ENCODE measurements at places on chromosomes 16 and 17.

DNA sequence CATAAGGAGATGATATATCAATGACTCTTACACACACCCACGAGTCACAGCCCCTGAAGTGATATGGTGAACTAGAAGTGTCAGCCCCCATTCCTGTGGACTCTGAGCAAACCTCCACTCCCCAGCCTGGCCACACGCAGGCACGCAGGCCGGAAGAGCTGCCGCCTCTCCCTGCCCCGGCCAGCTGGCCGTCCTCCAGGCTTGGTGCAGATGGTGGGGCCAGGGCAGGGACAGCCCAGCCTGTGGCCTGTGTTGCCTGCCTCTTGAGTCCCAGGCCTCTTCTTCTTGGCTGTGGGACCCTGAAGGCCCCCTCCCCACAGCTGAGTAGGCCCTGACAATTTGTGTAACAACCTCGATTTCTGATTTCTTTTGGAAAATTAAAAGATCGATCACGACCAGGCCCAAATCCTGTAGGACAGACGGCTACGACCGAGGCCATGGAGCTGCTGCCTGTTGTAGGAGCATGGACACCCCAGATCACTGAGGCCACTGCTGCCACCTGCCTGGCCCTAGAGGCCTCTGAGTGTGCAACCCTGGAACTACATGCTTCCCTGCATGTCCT, 10.0 kb upstream of the MPRIP start:
- no peak for DNase-seq

- no peak for DNase-seq
Observed at GRCh38 chr17:15891318-15891717, 53.6 kb upstream of the ADORA2B start.

DNA sequence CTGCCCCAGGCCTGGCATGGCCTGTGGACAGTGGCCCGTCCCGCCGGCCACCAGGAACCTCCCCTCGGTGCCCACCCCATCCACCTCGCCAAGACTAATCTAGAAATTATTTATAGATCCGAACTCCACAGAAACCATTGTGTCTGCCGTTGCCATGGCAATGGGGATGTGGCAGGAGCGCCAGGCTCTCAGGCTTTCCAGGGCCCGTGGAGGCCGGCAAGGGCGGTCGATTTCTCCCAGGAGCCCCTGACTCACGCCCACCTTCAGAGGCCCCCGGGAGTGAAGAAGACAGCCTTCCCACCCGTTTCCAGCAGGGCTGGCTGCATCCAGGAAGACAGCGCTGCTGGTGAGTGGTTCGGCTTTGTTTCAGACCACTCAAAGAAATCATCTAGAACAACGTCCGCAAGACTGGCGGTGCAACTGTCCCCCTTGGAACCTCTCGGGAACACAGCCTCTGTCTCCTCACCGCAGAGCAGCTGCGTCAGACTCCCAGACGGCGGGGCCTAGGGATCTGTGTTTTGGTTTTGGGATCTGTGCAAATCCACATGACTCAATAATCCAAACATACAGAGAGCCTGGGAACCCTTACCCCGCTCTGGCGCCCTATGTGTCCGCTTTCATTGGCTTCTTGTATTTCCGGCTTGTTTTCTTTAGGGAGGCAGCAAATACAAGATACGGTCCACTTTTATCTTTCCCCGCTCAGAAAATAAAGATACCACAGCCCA, 48.5 kb upstream of the ZCCHC14 start:
- DNase-seq, result no peak

DNA sequence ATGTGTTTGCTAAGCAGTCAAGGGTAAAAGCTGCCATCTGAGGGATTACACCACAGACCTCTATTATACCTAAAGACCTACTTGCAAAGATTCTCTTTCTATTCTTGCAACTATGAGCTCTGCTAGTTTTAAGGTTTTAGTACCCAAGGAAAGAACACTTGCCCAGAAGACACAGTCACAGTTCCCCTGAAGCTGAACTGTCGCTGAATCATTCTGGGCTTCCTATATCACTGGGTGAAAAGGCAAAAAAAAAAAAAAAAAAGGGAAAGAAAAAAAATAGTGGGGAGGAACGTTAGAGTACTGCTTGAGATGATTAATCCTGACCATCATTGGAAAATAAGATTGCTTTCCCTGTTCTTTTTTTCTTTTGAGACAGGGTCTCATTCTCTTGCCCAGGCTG, 37.9 kb downstream of the LYRM1 start:
- DNase-seq, result no peak

DNA sequence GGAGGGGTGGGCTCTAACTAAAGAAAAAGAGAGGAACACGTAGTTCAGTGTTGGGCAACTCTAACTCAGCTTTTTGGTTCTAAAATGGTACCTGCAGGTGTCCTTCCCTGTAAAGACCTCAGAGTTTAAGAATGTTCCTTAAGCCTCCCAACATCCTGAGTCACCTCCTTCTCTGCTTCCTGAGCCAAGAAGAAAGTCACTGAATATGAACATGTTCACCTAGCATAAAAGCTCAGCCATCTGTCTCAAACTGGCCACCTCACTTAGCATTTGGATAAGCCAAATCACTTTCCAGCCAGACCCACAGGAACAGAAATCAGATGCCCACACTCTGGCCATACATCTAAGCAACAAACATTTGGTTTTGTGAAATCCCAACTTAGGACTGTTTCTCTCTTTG, 3.7 kb downstream of the TMEM98 start:
- no peak for DNase-seq

DNA sequence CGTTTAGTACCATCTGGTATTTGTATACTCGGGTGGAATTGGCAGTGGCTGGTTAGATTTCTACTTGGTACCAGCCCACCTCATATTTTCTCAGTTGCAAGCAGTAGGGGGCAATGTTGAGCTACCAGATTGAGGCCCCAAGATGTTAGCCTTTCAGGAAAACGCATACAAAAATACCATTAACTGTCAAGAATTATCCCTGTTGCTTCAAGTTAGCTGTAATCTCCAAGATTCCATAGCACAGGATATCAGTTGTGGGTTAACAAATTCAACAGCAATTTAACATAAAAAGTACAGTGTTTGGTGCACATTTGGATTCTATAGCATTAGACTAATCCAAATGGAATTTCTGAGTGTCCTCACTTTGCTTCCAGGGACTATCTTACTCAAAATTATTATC, 188.2 kb downstream of the FTO start:
- DNase-seq, result peak; percentile 48

GRCh38 chr16:10972108-10972818, 27.9 kb downstream of the CLEC16A start:
- no peak for DNase-seq

GRCh38 chr17:41724476-41725050, 9.9 kb downstream of the HAP1 start:
- DNase-seq, result no peak

GRCh38 chr16:56874800-56875199, 9.8 kb downstream of the SLC12A3 start:
- no peak for DNase-seq

DNA sequence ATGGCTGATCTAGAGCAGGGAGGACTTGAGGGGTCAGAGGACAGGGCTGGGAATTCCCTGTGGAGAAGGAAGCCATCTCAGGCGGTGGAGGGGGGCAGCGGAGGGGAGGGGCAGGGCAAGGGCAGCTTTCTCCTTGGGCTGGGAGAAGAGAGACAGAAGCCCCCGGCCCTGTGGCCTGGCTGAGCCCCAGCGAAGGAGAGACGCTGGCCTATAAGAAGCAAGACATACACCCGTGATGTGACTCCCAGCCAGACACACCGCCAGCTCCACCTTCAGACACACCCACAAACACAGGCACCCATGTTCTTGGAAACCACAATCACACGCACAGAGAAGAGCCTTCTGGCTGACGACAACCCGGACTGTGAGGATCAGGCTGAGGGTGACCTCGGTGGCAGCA, 10.0 kb downstream of the TRPV3 start:
- DNase-seq, result no peak

DNA sequence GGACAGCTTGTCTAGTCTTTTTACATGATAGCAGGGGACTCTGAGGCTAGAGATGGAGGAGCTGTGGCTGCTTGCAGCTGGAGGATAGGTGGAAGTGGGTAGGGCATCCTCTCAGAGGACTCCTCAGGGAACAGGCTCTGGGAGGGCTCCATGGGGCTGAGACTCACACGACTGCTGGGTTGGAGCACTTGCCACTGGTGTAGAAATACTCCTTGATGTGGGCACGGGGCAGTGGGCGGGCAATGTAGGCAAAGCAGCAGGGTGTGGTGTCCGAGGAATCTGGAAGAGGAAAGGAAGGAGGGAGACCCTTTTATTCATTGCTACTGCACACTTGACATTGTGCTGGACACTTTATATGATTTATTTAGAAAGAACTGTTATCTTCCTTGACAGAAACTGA, 1.8 kb downstream of the CCL5 start:
- no peak for DNase-seq

DNA sequence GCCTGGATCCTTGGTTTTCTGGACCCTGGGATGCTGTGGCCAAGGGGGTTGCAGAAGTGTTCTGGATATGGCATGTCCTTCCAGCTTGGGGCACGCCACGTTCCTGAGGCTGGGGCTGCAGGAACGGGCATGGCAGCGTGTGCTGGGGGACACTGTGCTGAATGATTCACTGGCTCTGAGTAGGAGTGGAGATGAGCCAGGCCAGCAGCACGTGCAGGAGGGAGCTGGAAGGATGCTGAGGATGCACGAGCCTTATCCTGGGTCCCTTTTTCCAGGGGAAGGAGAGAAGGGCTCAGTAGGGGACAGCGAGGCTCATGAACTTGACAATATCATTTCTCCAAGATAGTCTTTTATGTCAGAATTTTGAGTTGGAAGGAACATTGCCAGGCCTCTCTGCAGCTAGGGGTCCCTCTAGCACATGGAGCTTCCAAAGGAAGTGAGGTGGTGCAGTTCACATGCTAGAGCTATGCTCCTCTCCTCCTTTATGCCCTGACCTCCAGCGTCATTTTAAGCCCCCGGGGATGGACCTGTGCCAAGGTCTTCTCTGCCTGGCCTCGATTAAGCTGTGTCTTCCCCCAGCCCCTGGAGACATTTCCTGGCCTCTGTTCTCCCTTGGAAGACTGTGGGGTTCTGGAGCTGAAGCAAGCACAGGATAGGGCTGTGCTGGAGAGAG, 125.9 kb downstream of the OR1D5 start:
- no peak for DNase-seq

- no peak for DNase-seq
Observed at GRCh38 chr16:85329059-85329812, 217.0 kb upstream of the CIBAR2 start.

DNA sequence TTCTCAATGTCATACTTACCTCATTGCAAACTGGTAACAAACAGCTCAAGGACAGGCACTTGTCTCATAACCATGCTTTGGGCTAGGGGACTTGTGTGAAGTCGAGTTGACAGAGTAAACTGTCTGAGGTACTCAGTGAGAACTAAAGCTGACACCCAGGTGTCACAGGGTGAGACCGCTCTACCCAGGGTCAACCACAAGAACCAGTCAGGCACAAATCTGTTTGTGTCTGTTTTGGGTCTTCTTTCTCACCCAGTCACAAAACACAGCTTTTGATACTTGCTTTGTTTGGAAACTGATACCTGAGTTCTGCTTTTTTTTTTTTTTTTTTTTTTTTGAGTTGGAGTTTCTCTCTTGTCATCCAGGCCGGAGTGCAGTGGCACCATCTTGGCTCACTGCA, 161.1 kb downstream of the STX8 start:
- DNase-seq, result no peak

DNA sequence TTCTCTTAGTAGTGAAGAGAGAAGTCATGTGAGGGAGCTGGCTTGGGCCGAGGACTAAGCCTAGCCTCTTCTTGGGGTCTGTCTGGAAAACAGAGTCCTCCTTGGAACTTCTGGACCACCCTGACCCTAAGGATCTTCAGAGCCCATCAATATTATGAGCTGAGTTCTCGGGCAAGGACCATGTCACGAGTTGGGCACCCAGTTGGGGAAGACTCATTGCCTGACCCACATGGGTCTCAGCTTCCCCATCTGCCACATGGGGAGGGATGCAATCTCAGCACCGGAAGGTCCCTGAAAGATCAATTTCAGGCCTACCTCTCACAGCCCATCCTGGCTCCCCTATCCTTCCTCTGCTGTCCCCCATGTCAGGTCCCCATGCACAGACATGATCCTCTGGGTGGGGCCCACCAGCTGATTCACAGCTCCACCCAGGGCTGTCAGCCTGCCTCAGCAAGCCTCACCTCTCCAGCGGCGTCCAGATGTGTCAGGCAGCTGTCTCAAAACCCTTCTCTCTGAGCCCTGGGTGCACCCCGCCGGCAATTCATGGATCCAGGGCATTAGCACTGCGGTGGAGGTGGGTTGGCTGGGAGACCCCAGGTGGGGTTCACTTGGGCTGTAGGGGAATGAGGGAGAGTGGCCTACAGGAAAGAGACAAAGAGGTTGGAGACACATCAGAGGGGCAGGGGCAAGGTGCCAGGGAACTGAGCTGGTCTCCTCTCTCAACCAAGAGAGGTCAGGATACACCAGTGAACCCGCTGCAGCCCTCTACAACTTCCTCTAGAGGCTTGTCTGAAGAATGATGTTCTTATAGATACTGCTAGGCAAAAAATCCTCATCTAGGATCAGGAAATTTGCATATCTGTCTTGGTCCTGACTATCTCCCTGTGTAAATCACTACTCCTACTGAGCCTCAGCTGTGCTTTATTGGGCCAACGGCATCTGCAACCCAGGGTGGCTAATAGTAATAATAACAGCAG, 1.8 kb downstream of the NLRP1 start:
- DNase-seq, result no peak

- no peak for DNase-seq
Observed at GRCh38 chr16:74092336-74092735, 204.3 kb upstream of the PSMD7 start.

DNA sequence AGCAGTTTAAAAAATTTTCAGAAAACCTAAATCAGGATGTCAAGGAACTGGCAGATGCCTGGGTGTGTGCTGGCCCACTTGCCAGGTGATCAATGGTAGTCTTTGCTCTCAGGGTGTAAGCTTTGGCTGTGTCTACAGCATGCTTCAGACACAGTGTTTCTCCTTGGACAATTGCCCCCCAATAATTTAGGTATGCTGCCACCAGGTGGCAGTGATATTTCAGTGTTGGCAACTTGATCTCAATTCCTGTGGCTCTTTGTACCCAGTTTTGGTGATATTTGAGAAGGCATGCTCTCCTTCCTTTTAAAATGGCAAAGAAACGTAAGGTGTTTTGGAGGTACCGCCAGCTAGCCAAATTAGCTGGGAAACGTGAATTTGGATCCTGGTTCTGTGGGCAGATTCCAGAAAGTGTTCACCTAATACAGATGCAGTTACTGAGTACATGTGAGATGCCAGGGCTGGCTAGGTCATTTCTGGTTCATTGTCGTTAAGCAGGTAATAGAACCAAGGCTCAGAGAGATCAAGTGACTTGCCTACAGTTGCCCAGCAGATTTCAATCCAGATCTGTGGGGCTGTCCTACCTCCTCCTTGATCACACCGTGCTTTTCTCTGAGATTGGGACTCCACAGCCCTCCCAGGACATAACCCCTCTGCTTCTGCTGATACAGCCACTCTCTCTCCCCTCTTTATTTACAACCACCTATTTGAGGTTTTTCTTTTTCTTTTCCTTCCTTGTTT, 155.6 kb upstream of the PLCG2 start:
- DNase-seq, result peak; percentile 48

GRCh38 chr17:1473841-1474240, 17.8 kb upstream of the CRK start:
- DNase-seq, result no peak

GRCh38 chr17:50169121-50169764, 3.4 kb downstream of the SGCA start:
- no peak for DNase-seq

GRCh38 chr17:63173903-63174302, 207.9 kb downstream of the TANC2 start:
- no peak for DNase-seq
